ENCODE measurements at places on chromosomes 7 and 10. TPM values are rescaled to one million over a fixed set of nuclear protein-coding genes. Genes with fewer than 3 reads are reported as not detected.

DNA sequence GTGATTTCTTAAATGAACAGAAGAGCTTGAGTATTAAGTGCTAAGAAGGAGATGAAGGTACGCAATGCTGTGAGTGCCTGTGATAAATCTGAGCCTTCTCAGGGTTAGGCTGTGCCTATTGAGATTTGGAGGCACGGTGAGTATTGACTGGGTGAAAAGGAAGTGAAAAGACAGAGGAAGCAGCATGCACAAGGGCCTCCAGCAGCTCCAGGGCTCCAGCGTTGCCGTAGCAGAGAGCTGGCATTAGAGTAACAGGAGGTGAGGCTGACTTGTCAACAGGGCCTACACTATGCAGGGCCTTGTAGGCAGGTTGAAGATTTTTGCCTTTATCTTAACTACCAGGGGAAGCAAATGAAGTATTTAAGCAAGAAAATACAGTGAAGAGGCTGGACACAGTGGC, 54.1 kb upstream of the PDCD4 start:
- DNase-seq = no peak

DNA sequence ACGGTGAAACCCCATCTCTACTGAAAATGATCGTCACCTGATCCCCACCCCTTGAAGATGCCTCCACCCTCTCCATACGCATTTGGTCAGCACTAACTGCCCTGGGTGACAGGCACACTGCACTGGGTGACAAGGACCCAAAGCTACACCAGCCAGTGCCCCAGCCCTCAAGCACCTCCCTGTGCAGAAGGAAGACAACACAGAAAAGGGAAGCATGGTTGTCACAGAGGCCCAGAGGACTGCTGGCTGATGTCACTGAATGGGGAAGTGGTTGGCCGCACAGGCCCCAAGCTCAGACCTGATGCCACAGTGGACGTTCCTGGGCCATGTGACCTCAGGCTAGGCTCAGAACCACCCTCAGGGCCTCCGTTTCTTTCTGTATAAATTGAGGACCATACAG, 4.2 kb upstream of the PILRA start:
- DNase-seq = peak; percentile 76

MMD2 gene
- not detected for total RNA-seq

DNA sequence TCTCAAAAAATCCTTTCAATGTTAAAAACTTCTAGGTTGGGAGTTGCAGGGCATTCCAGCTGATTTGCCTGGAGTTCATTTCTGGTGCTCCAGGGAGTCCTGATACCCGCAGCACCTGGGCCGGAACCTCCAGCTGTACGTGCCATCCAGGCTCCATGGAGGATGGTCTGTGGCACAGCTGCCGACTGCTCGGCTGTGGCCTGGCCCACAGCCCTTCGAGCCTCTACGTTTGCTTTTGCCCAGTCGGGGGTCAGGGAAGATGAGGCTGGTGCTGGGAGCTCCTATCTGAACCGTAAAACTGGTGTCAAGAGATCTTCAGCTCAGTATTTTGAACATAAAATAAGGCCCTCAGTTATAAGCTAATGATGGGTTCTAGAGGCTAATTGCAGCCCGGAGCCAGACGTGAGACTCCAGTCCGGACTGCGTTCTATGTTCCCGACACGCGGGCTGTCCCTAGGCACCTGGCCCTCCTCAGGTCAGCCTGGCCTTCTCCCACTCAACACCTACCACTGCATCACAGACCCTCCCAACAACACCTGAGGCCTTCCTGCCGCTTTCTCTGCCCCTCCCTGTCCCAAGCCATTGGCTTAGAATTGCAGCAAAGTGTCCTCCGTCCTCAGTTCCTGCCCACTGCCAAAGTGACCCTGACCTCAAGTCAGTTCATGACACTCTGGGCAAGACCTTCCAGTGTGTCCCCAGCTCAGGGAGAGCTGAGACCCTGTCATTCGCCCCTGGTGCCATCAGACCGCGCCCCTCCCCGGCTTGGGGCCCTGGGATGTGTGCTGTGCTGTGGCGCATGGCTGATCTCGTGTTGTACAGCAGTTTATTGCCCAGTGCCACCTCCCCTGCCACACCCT, 64.2 kb upstream of the DNAJB6 start:
- DNase-seq = no peak

DNA sequence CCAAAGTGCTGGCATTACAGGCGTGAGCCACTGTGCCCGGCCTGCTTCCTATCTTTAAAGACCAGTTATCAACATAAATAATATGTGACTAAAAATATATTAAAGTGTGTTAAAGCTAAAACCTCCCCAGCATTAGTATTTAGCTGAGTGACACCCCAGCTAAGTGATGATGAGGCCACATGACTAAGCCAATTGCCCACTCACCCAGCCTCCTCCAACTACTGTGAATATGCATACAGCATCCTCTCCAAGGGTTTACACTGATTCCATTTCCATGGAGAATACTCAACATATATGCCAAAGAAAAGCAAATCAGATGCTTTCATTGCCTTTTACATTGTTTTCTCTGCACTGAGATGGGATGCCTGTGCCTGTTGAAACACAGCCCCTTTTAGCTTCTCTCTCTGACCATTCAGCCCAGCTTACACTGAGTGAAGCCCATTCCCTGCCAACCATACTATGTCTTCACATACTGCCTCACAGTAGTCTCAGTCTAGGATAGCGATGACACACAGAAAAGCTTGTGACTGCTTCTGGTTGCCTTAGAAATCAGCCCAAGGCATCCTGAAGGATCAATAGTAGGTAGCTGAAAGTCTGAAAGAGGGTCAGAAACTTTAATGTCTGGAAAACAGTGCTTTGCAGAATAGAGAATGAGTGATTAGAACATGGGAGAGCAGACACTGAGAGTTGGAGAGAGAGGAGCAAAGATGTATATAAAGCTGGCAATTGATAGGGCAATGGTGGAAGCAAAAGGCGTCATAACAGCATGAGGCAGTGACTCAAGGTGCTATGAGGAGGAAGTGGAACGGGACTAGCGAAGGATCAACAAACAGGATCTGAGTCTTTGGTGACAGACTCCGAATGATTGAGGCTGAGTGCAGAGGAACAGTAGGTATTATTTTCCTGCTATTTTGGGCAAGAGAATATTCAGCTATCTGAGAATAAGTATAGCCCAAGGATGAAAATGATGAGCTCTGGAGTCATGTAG, 19.8 kb upstream of the ATE1 start:
- no peak for DNase-seq

TMEM60 gene
- total RNA-seq = 11.0 TPM

GRCh38 chr7:1512781-1513656, 8.8 kb upstream of the INTS1 start:
- DNase-seq = peak; percentile 95

GJD4 gene
- not detected for total RNA-seq

PAOX gene
- total RNA-seq = 8.7 TPM

Measured in aorta (tissue), 5 donors.